ENCODE measurements at places on chromosomes 5 and 9.

DNA sequence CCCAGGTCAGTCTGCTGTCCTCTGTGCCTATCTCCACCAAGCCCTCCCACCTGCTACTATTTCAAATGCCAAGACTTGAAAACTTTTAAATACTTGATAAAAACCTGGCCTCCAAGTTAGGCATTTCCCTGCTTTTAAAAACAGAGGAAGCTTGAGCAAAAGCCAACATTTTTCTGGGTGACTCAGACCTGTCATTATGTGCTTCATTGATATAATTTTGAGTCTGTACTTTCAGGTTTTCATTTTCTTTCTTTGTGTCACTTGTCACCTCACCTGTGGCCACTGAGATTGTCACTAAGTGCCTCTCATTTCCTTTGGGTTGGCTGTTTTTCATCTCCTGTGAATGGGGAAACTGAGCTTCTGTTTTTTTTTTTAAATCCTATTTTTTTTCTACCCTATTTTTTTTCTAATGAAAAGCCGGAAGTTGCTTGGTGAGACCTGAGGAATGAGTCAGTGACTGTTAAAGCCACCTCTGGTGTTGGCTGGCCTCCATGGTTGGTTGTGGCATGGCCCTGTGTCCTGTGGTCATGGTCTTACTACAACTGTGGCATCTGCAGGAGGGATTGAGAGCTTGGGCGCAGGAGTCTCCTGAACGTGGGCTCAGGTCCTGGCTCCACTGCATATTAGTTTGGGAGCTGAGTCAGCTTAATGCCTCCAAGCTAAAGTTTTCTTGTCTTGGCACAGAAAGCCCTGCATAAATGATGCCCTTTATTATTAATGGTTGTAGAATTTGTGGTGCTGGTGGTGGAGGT, 56.7 kb downstream of the ARHGAP26 start:
- peak; percentile 32 for DNase-seq

DNA sequence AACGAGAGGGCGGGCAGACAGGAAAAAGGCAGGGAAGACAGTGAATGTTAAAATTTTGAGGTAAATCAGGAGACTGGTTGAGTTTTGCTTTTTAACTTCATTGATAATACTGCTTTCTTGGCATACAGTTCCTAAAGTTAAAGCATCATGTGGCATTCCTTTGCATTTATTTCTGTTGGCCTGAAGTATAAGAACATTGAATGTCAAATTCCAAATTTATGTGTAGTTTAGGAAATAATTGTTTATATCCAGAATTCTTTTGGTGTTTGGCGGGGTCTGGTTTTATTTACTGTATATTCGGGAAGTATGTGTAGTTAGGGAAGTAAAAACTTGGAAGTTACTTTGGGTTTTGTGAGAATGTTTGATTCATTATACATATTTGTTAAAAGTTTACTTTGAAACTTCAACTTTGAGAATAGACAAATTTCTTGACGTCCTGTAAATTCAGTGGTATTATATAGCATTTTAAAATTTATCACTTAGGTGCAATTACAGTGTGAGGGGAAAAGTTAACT, 83.2 kb downstream of the PTPDC1 start:
- DNase-seq = no peak

- DNase-seq = no peak
These were observed 279.8 kb downstream of the FSTL4 start for GRCh38 chr5:133332439-133333024.

DNA sequence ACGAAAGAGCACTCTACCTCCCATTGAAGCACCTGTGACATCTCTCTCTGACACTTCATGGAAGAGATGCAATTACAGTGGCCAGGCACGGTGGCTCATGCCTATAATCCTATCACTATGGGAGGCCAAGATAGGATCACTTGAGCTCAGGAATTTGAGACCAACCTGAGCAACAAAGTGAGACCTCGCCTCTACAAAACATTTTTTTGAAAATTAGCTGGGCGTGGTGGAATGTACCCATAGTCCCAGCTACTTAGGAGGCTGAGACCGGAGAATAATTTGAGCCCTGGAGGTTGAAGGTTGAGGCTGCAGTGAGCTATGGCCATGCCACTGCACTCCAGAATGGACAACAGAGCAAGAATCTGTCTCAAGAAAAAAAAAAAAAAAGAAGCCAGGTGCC, 45.5 kb downstream of the GLDC start:
- no peak for DNase-seq

GRCh38 chr5:107455111-107455544, 215.6 kb downstream of the EFNA5 start:
- DNase-seq = no peak

DNA sequence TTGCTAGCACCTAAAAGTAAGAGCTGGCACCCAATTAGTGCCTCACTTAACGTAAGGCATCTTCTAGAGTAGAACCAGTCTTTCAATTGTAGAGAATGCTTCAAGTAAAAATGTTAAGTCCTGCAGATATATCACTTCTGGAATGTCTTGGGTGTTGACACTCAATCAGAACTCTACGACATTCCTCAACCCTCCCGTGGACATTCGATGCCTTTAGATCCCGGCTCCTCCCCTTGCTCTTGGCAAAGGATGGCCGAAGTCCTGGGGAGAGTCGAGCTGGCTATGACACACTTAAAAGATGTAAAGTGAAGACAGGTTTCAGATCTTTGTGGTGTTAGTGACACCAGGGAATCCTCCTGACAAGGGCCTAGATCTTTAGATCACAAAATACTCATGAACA, 87.5 kb upstream of the ERCC6L2 start:
- no peak for DNase-seq

GRCh38 chr5:157165668-157166067, 396 bp downstream of the GARIN3 start:
- DNase-seq = no peak

DNA sequence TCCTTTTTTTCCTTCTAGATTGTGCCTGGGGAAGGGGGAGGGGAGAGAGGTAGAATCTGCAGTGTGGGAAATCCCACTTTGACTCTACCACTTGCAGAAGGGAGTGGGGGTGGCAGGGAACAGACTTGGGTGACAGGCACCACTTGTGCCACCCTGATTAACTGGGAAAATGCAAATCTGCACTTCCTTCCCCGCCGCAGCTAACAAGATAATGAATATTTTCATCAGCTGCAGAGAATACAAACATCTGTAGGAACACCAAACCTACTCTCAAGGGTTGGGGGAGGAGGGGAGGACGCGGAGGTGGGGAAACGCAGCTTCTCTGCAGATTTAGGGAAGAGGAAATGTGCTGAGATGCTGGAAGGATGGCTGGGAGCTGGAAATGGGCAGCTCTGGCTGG, 73.5 kb downstream of the TRIM32 start:
- DNase-seq = no peak

GRCh38 chr5:145437627-145438026, 397.5 kb downstream of the PRELID2 start:
- DNase-seq = no peak

GRCh38 chr9:97480749-97481148, 20.7 kb upstream of the TMOD1 start:
- no peak for DNase-seq

- peak; percentile 78 for DNase-seq
These were observed 2.9 kb downstream of the DNAJB5 start for GRCh38 chr9:34992376-34992951.

DNA sequence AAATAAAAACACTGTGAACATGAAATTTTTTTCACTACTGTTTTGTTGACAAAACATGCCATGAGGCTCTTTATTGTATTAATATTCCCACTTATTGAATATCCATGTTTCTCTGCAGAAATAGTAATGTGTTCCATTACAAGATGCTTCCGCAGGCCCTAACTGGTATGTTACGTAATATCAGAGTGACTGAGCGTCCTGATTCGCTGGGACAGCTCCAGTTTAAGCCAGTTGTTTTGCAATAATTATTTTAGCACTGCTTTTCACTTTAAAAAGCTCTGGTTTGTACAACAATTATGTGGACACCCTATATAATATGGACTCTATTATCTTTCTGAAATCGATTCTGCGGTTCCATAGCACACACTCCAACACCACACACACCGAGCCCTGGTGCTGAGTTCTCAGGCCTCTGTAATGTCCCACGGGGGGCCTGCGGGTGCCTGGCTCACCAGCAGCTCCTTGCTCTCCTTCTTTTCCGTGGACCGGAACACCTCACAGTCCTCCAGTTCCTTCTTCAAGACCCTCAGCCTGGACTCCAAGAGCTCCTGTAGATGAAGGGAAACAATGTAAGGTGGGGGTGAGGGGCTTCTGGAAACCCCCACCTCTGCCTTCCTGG, 1.8 kb downstream of the TRIM7 start:
- DNase-seq = no peak

- DNase-seq = peak; percentile 48
These were observed 557 bp upstream of the PHF2 start for GRCh38 chr9:93575796-93576257.

- DNase-seq = no peak
These were observed 307.8 kb downstream of the NR2F1-AS1 start for GRCh38 chr5:93273176-93273575.

GRCh38 chr5:139075066-139076050, 122.8 kb downstream of the SIL1 start:
- no peak for DNase-seq

DNA sequence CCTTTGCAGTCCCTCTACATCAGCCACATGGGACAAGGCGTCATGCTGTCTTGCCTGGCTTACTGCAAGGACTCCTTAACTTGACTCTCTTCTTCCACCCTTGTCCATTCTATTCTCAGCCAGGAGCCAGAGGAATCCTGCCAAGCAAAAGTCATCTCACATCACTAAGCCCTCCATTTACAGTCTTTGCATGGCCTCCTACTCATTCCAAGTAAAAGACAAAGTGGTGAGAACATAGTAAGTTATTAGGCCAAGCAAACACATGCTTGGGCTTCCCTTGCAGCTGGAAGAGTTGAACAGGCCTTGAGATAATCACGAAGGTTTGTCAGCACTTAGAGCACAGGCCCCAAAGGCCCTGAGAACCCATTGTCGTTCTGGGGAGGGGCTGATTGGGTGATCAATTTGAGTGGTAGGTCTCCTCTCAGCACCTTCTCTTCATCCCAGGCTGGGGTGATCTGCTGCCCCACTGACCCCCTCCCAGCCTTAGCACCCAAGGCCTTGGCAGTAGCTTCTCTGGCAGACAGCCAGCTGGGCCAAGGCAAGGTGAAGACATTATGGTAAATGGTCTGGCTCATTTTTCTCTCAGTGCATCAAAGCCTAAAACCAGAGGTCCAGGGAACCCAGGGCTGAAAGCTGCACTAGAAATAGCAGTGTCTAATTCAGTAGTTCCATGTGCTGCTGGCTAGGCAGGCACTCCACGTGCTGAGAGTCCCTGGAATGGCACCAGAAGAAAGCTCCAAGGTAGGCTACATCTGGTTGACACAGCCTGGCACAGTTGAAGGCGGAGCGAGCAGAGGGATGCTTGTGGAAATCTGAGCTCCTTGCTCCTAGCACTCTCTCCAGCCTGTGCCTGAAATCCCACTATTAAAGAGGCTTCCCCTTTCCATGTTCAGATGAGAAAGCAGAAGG, 121.4 kb downstream of the ASTN2 start:
- no peak for DNase-seq

- no peak for DNase-seq
These were observed 43.9 kb downstream of the CDK5RAP2 start for GRCh38 chr9:120536094-120536493.

GRCh38 chr5:178589180-178590140, 733 bp downstream of the COL23A1 start:
- no peak for DNase-seq

GRCh38 chr5:55572020-55572419, 37.3 kb upstream of the PLPP1 start:
- no peak for DNase-seq

DNA sequence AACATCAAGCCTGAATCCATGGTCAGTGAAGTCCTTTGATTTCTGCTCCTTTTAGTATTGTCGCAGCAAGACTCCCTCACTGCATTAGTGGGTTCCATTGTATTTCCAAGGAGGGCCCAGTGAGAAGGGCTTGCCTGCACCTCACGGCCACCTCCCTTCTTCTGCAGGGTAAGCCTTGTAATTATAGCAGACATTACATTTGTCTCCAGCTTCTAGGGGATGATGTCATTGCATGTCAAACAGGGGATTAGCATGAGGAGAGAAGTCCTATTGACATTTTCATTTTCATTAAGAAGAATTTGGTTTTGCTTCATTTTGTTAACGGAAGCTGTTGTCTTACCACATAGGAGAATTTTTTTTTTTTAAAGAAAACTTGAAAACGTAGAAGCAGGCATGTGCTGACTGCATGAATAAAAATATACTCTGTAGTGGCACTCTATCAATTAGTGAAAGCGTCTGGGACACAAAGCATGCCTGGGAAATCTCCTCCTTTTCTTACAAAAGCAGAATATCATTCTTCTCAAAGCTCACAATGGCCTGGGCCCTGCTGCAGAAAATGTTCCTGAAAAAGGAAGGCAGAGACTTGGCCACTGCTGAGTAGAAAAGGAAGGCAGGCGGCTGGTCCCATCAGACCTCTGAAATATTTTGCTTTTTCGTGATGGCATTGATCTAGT, 27.1 kb downstream of the MAP1B start:
- no peak for DNase-seq

DNA sequence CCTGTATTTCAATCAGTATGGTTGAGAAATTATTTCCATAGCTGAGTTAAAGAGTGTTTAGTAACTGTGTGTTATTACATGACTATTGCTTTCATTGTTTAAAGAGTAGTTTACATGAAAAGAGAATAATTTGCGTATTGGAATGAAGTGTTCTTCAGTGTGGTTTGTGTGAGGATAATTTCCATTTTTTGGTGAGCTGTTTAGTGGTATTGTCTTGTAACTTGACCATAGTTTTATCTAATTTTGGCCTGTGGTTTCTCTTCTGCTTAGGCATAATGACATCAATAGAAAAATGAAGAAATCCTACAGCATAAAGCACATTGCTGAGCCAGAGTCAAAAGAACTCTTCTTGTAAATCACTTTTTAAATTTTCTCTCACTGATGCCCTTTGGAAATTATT, 151.2 kb downstream of the SNCAIP start:
- no peak for DNase-seq

GRCh38 chr9:31536471-31536870, 848.0 kb upstream of the ACO1 start:
- DNase-seq = no peak

GRCh38 chr5:136018814-136019783, 9.7 kb upstream of the TGFBI start:
- DNase-seq = no peak

- no peak for DNase-seq
These were observed 39.8 kb upstream of the TLE1 start for GRCh38 chr9:81729135-81729534.

DNA sequence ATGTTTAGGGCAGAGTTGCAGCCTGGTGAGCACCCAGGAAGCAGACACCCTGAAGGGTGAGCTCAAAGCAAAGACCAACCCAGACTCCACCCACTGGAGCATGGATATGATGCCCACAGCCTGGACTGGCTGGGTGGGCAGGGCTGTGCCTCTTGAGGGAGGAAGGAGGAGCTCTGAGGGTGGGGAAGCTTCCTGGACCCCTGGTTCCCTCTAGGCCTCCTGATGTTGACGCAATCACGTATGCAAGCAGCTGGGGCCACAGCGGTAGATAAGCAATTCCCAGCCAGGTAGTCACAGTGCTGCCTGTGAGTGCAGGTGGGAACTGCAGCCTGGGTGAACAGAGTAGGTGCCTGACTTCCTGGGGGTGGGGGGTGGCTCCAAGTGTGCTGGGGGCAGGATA, 271.5 kb downstream of the CDK5RAP2 start:
- DNase-seq = no peak

All from stimulated activated CD4-positive, alpha-beta T cell treated with anti-CD3 and anti-CD28 coated beads, Interleukin-1b, Interleukin-23, amount 100 ng/mL, for 48 hours (primary cell).